NT2/D1 (cell line): ENCODE measurements at places on chromosomes 1 and 21.

DNA sequence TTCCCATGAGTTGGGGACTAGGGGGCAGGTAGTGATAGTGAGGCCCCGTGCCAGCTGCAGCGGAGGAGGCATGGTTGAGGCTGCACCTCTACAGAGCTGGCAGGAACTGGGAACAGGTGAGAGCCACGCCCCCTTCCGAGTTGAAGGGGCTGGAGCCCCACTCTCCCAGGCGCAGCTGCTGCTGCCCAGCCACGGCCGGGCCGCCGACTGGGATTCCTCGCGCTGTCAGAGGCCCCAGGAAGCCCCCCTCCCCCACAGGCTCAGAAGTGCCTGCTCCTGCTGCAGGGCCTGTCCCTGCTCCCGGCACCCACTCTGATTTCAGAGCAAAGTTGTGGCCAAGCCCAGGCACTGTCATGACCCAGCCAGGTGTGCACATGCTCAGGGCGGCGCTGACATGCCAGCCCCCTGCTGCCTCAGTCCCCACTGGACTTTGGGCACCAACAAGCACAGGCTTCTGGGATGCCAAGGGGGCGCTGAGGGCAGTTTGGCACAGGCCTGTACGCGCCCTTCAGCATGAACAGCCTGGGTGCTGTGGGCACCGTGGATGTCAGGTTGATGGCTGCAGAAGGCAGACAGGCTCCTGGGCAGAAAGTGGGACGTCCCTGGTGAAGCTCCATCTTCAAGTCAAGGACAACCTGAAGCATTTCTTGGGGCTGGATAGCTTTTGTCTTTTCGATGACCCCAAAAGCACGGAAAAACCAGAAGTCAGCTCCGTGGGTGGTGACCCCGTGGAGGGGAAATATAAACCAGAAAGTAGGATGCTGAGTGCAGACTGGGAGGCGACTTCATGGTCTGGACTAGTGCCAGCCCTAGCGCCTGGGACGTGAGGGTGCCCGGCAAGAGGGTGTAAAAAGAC lies 121.5 kb downstream of the SIM2 start:
- peak; percentile 13 for DNase-seq

DNA sequence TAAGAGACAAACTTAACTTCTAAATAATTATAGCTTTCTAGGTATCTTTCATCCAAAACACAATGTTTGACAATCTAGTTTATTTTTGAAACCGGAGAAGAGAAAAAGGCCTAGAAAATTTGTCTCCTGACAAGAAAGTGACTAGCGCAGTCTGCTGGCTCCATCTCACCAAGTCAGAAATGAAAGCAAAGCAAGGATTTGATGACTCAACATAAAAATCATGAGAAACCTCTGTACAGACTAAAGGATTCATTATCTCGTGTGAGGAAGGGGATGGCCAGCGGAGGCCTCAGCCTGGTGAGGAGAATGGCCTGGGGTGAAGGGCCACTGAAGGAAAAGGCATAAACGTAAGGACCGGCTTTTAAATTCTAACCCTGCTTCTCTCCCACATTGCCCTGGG lies 20.0 kb upstream of the TSNAX start:
- DNase-seq = no peak

GRCh38 chr1:221527302-221527701 lies 214.6 kb downstream of the DUSP10 start:
- no peak for DNase-seq

DNA sequence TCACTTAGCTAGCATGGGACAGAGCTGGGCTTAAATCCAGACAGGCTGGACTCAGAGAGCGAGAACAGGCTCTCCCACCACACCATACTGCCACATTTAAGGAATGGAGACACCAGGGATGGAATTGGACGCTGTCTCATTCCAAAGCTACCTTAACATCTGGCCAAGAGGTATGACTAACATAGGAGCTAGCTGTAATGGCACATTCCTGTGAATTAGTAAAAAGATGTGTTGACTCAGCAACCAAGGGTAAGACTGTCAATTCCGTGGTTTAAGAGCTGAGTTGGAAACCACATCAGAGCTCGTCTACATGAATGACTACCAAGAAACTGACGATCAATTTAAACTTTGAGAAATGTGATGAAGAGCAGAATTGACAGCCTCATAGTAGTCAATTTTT lies 8.3 kb upstream of the TNFRSF9 start:
- DNase-seq = no peak

DNA sequence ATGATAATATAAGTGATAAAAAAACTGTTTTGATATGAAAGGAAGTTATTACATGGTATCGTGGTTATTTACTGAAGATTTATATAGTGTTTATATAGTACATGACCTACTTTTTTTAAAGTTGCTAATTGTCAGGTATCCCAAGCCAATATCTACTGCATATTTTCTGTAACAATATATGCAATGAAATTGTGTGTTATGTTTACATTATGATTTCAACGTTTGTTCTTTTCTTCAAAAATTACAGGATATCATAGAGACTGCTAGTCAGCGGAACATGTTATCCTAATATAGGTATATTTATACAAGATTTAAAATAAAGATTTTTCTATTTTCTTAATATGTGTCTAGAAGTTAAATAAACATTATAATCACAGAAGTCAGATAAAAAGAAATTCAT lies 167.5 kb upstream of the DPYD start:
- no peak for DNase-seq

GRCh38 chr1:25702101-25702775 lies 85.6 kb downstream of the MAN1C1 start:
- peak; percentile 93 for DNase-seq

GRCh38 chr1:219744652-219745469 lies 132.0 kb upstream of the ZC3H11B start:
- DNase-seq = no peak

DNA sequence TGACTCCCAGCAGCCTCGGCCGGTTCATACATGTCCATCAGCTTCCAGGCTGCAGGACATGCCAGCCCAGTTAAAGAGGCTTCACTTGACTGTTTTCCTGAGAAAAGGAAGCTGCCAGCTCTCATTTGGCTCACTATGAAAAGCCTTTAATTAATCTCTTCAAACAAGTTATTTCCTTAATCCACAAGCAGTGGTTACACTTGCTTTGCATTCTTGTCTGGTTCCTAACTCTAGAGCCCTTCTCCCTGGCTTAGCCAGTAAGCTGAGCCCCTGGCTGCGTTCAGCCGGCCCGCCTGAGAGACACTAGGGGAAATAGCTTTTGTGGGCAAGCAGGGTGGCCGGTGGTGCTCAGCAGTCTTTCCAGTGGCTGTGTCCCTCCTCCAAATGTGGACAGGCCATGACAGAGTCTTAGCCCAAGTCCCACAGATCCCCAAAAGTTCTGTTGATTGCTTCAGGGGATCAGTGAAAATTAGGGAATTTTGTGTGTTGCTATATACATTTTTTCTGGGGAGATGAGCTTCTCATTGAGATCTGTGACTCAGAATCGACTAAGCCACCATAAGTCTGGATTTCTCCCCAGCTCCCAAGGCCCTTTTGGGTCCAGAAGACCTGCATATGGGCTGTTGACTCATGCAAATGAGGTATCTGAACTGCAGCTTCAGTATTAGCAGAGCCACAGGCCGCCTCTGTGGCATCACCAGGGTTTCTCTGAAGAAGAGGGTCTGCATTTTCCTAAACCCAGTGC lies 10.1 kb downstream of the ATF3 start:
- DNase-seq = no peak

DNA sequence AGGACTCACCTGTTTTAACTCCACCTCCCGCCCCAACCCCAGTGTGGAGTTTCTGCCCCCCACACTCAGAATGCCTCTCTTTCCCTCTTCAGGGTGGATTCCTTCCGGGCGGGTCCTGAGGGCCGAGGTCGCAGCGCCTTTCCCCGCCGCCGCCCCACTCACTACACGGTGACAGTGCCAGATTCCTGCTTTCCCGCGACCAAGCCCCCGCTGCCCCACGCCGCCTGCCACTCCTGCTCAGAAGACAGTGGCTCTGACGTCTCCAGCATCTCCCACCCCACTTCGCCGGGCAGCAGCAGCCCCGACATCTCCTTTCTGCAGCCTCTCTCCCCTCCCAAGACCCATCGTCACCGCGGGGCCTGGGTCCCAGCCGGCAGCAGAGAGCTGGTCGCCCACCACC lies 16.7 kb downstream of the INAVA start:
- no peak for DNase-seq

DNA sequence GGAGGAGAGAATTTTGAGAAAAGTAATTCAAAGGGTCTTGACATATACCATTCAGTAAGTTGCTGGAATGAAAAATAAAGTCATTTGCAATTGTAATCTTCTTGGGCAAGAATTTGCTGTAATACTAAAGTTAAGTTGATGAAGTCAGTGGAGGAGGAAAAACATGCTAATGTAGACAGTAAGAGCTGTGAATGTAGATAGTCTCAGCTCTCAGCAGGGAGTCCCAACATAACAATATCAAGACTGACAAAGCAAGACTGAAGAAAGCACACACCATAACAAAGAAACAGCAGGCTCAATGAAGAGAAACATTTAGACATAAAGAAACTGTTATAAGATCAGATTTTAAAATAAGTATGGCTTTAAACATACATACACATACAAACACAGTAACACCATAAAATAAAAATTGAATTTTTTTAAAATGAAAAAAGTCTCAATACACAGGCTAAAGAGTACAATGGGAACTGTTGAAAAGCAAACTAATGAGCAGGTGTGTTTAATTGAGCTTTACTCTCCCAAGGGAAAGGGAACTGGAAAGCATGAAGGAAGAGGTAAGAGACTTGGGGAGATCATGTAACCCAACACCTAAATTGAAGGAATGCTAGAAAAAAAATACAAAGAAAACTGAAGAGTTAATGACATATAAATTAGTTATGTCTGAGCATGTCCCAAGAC lies 336.3 kb upstream of the NCAM2 start:
- DNase-seq = peak; percentile 92

DNA sequence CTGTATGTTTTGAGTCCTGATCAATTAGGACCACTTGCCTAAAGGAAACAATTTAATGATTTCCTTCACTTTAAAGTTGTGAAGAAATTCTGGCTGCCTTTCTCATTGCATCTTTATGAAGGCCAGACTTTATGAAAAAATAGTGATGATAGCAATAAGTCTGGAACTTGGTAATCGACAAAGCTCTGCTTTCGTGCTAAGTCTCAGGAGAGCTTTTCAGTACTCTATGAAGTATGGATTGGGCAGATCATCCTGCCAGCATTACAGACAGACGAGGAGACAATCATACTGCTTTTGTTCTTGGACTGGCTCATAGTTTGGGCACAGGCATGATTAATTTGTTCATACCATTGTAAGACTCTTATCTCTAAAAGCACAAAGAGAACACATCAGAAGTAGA lies 45.5 kb upstream of the KCNJ15 start:
- no peak for DNase-seq

DNA sequence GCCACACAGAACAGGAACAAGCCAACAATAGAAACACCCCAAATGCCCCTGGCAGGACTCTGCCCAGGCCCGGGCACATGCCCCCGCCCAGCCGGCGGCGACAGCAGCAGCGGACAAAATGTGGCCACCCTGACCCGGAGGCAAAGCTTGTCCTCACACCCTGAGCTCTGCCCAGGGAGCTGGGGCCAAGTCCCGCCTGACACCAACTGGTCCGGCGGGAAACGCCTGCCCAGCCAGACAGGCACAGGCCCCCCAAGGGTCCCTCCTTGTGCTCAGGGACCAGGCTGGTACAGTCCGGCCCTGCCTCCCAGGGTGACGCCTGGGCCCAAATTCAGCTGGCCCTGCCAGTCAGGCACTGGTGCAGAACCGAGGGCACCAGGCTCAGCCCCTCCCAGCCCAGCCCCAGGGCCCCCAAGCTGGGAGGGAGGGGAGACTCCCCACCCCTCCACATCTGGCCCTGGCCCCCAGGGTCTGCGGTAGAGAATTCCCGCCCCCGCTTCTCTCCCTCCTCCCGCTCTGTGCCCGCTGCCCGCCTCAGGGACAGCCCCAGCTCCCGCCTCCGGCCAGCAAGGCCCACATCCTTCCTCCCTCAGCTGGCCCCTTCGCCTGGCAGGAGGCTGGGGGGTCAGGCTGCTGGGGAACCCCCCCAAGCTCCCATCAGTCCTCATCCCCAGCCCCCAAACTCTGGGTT lies 2.0 kb downstream of the AHDC1 start:
- DNase-seq = no peak

- no peak for DNase-seq
These were observed 8.7 kb downstream of the ACAP3 start for GRCh38 chr1:1298861-1299685.

DNA sequence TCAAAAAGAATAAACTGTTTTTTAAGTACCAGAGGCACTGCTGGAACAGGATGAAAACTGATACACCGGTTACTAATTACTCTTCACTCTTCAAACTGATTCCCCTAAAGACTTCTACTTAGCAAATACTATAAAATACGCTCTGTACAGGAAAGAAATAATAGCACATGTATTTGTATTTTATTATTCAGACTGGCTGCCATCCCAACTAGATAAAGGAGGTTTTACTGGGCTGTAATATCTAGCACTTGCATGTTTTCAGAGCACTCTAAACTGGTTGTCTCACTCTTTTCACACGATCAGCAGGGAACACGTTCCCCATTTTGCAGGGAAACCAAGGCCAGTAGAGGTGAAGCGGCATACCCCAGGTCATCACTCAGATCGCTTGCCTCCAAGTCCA lies 9.2 kb downstream of the SMIM12 start:
- DNase-seq = no peak

- DNase-seq = no peak
These were observed 104.8 kb upstream of the BARHL2 start for GRCh38 chr1:90821788-90822359.
